Uterus (tissue), 4 donors: ENCODE measurements at places on chromosomes 7 and 10. TPM values are rescaled to one million over a fixed set of nuclear protein-coding genes. Genes with fewer than 3 reads are reported as not detected.
A peak's percentile ranks its signal among the peaks of the same experiment; 100 is the strongest.

DNA sequence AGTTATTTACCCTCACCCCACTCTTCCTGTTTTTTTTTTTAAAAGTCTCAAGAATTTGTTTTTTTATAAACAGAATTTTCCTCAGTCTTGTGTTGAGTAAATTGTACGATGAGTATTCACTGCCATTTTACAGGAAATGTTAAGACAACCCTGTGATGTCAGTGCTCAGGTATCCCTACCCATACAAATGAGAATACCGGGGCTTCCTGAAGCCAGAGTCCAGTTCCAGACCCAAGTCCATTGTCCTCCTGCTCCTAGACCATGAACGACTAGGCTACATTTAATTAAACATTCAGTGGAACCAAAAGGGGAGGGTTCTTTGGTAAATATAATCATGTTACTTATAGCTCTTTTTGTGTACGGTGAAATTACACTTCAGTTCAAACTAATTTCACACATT, 79.2 kb downstream of the GNAI1 start:
- no peak for DNase-seq

DNA sequence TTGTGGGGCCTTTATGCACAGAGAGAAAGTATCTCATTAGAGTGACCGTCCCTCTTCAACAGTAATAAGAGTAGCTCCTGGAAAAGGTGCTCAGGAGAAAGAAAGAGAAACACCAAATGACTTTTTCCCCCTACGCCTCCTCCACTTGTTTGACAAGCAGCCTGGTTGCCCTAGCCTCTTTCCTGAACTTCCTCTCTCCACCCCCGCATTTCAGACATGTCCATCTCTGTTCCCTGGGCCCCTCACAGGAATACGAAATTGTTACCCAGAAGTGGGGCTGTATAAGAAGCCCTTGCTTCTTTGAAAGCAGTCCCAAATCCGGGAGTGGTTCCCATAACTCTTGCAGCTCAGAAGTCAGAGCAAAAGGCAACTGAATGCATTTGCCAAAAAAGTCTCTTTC, 119.6 kb upstream of the ADO start:
- DNase-seq = no peak

DNA sequence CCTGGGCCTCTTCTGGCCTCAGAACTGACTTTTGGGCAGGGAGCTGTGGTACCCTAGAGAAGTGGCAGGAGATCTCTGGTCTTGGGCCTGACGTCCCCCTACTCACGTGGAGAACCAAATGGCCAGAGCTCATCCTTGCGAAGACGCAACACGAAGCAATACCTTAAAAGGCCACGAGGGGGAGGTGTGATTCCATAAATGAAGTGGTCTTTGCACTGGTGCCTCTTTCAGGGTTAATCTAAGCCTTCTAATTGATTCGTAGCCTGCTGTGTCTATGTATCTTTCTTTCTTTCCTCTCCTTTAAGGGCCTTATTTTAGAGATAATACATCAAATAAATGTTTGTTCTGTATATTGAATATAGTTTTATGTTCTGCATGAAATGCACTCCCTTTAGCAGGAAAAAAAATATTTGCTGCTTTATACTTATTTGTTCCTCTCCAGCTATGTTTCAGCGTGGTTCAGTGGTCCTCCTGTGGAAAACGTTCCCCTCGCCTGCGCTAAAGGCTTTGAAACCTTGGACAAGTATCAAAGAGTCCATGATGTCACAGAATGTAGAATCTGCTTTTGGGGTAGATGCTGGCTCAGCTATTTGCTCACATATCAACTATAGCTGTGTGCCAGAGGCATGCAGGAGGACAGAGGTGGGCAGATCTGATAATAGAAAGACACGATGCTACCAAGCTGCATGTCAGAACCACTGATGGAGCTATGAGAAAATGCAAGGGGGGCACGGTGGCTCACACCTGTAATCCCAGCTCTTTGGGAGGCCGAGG, 41.0 kb downstream of the STRA8 start:
- DNase-seq = peak; percentile 57

- no peak for DNase-seq
These were observed 174.2 kb upstream of the NPS start for GRCh38 chr10:127374901-127375300.

DNA sequence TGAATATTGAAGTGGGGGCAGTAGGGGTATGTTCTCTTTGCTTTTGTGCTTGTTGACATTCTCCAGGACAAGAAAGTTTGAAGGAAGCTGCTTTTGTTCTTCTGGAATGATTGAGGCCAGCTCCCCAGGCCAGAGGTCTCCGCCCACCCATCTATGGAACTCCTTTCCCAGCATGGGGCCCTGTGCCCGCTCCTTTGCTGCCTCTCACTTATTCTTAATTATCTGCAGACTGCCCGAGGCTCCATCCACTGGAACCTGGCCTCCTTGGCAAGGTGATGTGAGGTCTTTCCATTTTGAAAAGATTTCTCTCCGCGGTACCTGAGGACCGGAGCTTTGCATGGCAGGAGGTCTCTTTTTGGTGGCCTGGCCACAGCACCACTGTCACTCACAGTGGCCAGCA, 39.3 kb upstream of the MKI67 start:
- DNase-seq = no peak

DNA sequence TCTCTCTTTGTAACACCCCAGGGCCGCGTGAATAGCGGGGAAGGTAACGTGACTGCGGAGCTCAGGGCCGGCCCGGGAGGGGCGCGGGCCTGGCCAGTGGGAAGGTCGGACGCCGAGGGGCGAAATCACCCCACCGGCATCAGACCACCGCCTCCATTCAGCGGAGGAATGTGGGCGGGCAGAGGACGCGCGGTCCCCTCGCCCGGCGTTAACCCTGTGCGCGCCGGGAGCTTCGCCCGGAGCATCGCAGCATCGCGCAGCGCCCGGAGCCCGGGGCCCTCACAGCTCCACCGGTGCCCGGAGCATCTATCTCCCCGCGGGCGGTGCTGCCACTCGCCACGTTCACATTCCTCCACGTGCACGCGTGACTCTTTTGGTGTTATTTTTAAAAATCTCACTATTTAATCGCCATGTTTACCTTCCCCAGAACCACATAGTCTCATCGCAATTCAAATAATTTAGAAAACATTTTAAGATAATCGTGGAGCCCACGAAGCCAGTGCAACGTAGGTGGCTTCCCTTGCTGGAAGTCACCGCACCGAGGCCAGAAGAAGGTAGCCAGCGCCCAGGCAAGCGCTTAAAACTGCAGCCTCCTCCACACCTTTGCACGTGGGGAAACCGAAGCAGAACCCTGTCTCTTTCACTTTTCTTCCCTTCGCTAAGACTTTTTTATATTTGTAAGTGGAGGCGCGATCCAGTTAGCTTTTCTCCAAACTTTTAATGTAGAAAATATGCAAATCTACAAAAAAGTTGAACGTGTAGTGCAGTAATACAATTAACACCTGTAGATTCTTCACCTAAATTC, 21.8 kb downstream of the FGFBP3 start:
- peak; percentile 47 for DNase-seq

DNA sequence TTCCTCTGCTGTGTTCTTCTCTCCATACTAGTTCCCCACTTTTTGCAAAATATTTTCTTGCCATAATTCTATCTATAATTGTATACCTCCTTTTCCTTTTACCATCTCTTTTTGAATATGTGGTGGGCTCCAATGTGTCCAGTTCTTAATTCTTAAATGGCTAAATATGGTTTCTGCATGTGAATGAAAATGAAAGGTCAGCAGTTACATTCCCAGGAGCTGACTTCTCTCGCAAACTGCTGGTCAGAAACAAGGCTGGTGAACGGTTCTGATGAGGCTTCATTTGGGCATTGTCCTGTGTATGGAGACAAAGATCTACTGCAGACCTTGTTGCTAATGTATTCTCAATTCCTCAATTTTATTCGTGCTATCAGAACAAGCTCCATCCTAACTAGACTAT, 309.2 kb downstream of the SNX13 start:
- DNase-seq = no peak

- DNase-seq = peak; percentile 9
These were observed 204.7 kb downstream of the EBF3 start for GRCh38 chr10:129759214-129760002.

- DNase-seq = no peak
These were observed 738.7 kb downstream of the PARD3 start for GRCh38 chr10:34076443-34076842.

GRCh38 chr7:91405092-91405788, 141.0 kb downstream of the FZD1 start:
- no peak for DNase-seq

DNA sequence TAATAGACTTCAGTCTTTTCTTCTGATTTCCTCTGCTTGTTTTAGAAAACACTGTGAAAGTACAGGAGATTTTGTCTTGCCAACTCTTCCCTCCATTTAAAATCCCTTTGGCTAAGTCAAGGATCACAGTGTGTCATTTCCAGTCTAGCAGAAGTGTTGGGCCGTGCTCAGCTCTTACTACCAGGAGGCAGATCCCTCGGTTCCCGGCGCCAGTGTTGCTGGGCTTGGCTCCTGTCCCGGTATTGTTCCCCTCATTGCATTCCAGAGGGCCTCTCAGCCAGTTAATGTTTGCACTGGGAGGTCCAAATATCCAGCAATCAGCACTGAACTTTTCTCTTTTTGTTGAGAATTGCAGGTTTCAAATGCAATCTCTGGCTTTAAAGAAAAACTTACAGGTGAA, 612.1 kb upstream of the MGMT start:
- DNase-seq = peak; percentile 63

- no peak for DNase-seq
These were observed 104.6 kb downstream of the MBL2 start for GRCh38 chr10:52668024-52668423.

DNA sequence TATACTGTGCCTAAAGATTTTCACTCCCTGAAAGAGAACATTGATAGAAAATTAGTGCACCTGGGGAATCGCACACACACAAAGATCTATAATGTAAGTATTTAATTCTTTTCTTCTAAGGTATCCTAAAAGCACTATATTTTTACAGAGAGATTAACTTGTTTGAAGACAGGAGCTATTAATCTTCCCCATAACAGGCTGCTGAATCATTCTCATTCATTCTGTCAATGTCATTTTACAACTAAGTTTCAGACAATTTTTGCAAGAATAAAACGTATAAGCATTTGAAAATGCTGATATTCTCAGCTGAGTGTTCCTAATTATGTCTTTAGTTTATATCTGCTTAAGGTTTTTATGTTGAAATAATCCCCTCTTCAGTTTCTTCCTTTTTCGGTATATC, 776.7 kb downstream of the NXPH1 start:
- DNase-seq = no peak

GRCh38 chr7:140607441-140607989, 33.1 kb downstream of the DENND2A start:
- peak; percentile 75 for DNase-seq

GRCh38 chr7:77571801-77572200, 34.7 kb downstream of the PTPN12 start:
- DNase-seq = no peak

DNA sequence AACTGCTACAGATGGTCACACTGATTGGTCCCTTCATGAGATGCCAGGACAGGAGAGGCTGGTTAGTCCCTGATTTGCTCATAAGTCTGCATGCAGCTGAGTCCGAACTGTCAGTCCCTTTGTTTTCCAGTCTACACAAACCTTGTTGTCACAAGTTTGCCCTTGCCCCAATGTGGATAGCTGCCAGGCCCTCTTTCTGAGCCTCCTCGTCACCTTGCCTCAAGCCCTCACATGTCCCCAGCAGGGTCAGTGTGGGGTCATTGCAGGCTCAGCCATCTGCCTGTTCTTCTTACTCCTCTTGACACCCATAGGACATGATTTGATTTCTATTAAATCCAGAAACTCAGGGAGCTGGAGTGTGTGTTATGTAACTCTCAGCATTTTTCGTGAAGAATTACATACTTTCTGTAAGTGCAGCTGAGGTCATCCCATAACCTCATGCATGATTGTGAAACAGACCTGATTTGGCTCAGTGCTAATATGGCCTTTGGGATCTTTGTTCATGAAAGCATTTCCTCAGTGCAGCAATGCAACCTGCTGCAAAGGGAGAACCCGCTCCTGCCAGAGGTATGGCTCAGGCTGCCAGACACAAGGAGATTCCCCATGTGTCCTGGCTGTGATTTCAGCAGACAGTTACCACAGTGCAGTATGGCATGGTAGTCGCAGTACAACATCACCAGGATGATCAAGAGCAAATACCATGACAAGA, 70.0 kb upstream of the ZMIZ2 start:
- DNase-seq = peak; percentile 15

GRCh38 chr10:119289227-119289920, 82.0 kb downstream of the GRK5 start:
- no peak for DNase-seq

DNA sequence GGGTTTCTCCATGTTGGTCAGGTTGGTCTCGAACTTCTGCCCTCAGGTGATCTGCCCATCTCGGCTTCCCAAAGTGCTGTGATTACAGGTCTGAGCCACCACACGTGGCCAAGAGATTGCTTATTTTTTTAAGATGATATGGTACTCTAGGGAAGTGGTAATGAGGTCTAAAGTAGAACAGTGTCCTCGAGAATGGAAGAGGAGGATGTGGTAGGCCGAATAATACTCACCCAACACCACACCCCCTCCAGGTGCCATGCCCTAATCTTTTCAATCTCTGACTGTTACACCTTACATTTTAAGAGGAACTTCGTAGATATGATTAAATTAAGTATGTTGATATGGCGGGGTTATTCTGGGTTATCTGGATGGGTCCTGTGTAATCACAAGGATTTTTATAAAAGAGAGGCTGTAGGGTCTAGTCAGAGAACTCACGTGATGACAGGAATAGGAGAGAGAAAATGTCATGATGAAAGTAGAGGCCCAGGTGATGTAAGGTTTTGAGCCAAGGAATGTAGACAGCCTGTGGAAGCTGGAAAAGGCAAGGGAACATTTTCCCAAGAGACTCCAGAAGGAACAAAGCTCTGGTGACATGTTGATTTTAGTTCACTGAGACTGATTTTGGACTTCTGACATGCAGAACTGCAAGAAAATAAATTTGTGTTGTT, 29.5 kb downstream of the CDK13 start:
- DNase-seq = no peak

DNA sequence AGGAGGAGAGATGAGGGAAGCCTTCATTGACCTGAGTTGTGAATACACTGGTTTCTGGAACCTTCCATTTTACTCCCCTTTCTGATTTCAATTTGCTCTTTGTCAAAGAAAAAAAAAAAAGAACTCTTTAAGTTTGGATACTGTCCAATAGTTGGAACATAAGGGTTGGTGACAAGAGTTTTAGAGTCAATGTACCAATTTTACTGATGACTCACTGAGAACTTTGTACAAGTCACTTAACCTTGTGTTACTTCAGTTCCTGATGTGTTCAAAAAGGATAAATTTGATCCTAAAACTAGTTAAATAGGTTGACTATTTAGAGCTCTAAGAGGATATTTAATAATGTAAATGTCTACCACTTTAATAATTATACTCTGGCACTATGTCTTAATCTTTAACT, 4.1 kb upstream of the CDK14 start:
- no peak for DNase-seq

DNA sequence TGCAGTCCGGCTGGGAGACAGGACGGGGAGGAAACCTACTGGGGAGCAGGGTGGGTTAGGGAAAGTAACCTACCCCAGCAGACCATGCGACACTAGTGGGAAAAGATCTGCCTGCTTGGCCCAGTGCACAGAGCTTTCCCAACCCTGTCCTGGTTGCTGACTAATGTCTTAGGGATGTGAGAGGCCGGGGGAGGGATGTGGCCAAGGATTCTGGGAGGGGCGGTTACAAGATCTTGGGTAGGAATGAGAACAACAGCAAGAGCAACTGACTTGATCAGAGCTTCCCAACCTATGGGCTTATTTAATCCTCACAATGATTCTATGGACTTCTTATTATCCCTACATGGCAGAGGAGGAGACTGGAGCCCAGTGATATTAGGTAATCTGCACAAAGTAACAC, 24.0 kb upstream of the EIF5AL1 start:
- DNase-seq = peak; percentile 91

The JCAD gene
- 25.6 TPM for total RNA-seq

The NRG3 gene
- total RNA-seq = 1.0 TPM

The GCC1 gene
- 15.6 TPM for total RNA-seq

The FRMPD2 gene
- 0.26 TPM for total RNA-seq

The WDFY4 gene
- 5.2 TPM for total RNA-seq

The TMEM270 gene
- not detected for total RNA-seq

The GTPBP10 gene
- total RNA-seq = 11.2 TPM
